ENCODE measurements at places on chromosomes 2 and 18.

DNA sequence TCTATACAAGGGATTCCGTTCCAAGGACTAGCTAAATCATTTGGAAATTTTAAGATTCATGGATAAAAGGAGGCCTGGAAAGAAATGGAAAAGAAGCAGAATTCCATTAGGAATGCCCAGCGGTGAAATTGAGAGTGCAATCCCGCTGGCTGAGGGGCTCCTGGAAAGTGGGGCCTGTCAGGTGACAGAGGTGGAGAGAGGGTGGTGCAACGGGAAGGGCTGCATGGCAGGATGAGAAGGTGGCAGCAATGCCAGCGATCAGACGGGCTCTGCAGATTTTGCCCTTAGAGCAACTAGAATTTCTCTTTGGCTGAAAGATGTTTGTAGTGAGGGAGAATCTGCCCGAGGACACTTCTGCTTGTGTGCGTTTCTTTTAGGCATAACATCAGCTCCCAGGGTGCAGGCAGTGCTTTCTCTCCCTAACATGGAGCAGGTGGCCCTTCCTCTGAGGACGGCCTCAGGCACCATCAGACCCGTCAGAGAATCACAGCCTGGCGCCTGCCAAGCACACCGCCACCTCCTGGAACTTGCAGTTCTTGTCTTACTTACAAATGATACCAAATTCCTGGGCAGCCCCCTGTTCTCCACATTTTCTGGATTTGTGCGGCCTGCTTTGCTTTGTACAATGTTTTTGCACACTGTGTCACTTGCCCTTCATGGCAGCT, 261.6 kb downstream of the NDUFA10 start:
- no peak for DNase-seq

DNA sequence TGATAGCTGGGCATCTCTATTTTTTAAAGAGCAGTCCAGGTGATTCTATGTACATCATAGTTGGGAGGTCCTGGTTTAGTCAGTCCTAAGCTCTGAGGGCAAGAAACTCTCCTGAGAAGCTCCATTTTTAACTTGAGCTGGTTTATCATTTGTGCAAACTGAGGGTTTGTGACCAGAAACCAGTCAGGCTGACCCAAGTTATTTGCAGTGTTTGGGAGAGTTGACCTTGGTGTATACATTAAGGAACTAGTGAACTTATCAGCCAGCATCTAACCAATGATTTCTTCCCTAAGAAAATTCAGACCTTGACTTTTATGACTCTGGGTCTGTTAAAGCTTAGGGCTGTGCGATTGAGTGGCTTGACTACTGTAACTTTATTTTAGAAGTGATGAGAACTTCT, 10.6 kb upstream of the MGAT5 start:
- DNase-seq: no peak

- DNase-seq: no peak
These were observed 84.4 kb downstream of the KCNS3 start for GRCh38 chr2:17962876-17963275.

DNA sequence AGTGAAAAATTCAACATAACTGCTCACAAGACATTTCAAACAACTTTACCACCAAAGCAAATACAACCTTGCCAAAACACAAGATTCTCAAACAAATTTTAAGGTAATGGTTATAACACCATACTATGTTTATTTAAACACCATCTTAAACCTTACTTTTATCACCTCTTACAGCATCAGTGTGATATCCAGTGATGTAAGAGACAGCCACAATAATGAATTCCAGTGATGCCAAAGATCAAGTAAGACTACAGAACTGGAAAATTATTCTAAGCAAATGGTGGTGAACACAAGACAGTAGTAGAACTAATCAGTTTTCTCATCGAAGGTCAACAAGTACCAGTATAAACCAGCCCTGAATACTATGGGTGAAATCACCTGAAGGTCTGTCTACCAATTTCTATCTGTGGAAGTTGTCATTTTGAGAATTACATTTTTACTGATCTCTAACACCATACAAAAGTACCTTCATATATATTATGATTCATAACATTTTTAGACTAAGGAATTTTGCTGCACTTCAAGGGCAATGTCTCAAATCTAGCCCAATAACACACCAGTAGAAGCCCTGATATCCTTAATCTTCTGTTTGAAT, 146.2 kb downstream of the RBMS1 start:
- no peak for DNase-seq

- no peak for DNase-seq
These were observed 264.8 kb downstream of the C1D start for GRCh38 chr2:67797801-67798540.

- peak; percentile 33 for DNase-seq
These were observed 42.7 kb downstream of the ACSL3 start for GRCh38 chr2:222903234-222904220.

- DNase-seq: peak; percentile 55
These were observed 4.4 kb upstream of the NEU4 start for GRCh38 chr2:241804326-241805229.

DNA sequence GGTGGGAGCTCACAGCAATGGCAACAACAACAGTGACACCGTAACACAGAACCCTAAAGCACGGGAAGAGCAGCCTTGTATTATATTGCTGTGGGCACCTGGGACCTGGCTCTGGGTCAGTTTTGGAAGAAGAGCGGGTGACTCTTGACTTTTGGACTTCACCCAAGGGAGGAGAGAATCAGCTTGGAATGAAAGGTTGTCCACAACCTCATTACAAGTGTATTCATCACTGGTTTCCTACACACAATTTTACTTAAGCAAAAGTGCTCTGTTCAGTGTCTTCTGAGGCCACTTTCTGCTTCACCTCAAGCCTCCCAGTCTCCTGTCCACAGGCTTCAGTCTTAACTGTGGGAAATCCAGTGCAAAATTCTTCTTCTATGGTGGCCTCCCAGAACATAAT, 263.8 kb downstream of the KCNE4 start:
- no peak for DNase-seq

GRCh38 chr2:181231886-181232621, 225.1 kb upstream of the ITGA4 start:
- DNase-seq: no peak

DNA sequence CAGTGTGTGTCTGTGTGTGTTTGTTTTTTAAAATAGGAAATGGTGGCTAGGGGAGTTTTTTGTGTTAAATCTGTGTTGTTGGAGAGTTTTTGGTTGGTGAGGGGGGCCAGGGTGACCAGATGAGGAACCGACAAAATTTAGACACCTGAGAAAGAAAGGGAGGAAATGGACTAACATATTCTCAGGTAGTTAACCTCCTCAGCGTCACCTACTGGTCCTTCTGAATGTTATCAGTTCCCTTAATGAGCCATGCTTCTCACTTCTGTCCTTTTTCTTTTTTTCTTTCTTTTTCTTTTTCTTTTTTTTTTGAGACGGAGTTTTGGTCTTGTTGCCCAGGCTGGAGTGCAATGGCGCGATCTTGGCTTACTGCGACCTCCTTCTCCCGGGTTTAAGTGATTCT, 107.0 kb downstream of the FMNL2 start:
- DNase-seq: no peak

DNA sequence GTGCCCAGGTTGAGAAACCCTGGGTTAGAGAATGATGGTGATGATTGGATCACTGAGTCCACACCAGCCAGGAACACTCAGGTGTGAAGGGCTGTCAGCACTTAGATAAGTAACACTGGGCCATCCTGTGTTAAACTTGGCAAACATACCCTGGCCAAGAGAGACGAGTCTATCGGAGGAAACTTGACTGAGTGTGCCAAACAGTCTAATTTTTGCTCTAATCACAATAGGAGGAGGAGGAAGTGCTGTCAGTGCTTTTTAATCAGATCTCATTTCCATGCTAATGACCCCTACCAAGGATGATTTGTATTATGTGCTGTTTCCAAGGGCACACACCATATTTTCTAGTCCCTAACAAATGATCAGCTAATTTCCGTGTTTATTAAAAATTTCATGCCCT, 63.8 kb upstream of the SEC11C start:
- no peak for DNase-seq

GRCh38 chr2:176479961-176480360, 210.7 kb downstream of the MTX2 start:
- DNase-seq: no peak

- DNase-seq: peak; percentile 71
These were observed 4.7 kb upstream of the HPCAL1 start for GRCh38 chr2:10297959-10298531.

DNA sequence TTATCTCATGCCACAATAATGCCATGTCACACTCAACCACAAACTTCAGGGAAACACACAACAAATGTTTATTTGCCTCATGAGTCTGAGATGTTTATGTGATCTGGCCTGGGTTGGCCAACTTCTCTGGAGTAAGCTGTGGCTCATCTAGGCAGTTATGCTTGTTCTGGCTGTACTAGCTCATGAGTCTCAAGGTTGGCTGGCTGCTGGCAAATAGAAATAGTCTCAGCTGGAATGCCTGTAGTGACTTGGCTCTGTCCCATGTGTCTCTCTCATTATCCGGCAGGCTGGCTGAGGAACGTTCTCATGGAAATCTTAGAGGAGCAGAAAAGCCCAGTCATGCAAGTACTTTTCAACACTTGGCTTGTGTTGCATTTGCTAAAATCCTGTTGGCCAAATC, 234.9 kb upstream of the CDH2 start:
- DNase-seq: no peak

GRCh38 chr18:13568443-13569392, 157.6 kb downstream of the FAM210A start:
- peak; percentile 75 for DNase-seq

DNA sequence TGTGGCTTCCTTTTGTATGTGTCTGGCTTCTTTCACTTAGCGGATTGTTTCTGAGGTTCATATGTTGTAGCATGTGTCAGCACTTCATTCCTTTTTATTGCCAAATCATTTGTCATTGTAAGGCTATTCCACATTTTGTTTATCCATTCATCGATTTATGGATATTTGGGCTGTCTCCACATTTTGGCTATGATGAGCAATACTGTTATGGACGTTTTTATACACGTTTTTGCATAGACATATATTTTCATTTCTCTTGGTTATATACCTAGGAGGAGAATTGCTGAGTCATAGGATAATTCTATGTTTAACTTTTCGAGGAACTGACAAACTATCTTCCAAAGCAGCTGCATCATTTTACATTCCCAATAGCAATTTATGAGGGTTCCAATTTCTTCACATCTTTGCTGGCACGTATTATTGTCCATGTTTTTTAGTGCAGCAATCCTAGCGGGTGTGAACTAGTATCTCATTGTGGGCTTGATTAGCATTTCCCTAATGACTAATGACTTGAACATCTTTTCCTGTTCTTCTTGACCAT, 48.1 kb upstream of the TBC1D8 start:
- no peak for DNase-seq

- DNase-seq: no peak
These were observed 6.7 kb downstream of the WDR43 start for GRCh38 chr2:28901202-28901601.

GRCh38 chr2:98895901-98896300, 40.1 kb downstream of the CRACDL start:
- DNase-seq: no peak

DNA sequence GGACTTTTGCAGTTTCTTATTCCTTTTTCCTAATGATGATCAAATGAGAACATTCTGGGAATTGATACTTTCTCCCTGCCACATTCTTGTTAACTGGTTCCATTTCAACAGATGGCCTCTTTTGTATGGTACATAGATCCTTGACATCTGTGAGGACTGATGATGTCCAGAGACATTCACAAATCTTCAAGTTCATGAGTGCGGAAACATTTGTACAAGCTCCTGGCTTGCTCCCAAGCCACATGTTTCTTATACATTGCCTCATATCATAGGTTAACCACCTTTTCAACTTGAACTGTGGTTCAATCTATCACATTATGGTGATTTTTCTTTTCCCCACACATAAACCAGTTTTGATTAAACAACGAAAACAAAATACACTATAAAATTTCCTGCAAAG, 267.3 kb downstream of the CLIP4 start:
- no peak for DNase-seq

DNA sequence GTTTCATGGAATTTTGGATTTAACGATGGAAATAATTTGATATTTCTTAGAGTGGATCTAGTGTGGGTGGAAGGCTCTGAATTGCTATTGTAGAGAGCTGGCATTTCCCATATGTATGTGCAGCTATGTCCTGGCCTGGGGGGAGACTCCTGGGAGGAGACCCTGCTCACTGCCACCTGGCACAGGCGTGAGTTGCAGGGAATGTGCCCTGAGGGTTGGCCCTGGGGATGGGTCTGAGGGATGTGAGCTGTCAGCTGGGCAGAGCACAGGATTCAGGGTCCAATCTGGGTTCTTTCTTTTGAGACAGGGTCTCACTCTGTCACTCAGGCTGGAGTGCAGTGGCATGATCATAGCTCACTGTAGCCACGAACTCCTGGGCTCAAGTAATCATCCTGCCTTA, 120.2 kb downstream of the CLIP4 start:
- no peak for DNase-seq

DNA sequence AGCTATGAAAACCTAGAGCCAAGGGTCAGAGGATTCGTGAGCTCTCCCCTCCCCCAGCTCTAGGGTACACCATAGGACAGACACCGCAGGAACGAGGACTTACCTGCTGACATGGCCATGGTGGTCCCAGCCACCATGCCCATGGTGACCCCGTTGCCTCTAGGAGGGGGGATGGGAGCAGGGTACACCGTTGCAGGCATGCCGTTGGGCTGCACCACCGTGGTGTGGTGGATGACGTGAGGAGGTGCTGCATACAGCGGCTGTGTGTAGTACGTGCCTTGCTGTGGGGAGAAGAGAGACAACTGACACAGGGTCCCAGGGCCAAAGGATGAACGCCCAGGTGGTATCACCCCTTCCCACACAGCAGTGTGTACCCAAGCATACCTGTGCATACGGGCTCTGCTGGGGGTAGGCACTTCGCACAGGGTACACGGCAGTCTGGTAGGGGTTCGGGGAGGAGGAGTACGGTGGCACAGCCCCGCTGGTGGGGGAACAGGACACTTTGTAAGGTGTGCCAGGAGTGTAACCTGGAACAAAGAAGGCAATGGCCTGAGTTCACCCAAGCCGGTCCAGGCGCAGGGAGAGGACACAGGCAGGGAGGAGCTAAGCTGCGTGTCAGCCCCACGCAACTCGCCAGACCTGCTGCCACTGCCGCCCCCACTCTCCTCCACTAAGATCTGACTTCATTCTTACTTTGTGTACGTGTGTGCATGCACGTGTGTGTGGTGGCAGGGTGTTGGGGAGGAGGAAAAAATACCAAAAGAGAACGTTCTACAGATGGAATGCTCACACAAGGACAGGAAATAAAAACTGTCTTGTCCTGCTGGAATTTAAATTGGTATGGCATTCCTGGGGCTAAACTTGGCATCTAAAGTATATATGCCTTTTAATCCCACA, 37.8 kb downstream of the FAM168B start:
- no peak for DNase-seq

DNA sequence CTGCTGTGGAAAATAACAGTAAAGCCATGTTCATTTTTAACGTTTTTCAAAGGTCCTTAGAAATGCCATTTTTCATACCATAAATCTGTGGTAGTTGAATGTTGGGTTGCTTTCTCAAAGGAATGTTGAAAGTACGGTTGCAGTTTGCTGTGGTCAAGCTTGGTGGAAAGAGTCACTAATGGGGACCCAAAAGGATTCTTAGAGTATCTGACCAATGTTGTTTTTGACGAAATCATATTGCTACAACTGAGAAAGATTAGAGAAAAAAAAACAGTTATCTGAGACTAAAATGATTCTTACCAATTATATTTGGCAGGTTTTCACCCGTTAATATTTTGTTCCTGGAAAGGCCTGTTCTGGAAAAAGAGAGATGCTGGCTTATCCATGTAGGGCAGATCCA, 439.5 kb upstream of the ETAA1 start:
- DNase-seq: no peak
